Activated CD8-positive, alpha-beta T cell treated with anti-CD3 and anti-CD28 coated beads for 36 hours (primary cell): ENCODE measurements at places on chromosomes 6 and 20. TPM values are rescaled to one million over a fixed set of nuclear protein-coding genes. Genes with fewer than 3 reads are reported as not detected.
A peak's percentile ranks its signal among the peaks of the same experiment; 100 is the strongest.

- DNase-seq: no peak
Measured at GRCh38 chr20:58546756-58547622, 31.8 kb upstream of the APCDD1L start.

DNA sequence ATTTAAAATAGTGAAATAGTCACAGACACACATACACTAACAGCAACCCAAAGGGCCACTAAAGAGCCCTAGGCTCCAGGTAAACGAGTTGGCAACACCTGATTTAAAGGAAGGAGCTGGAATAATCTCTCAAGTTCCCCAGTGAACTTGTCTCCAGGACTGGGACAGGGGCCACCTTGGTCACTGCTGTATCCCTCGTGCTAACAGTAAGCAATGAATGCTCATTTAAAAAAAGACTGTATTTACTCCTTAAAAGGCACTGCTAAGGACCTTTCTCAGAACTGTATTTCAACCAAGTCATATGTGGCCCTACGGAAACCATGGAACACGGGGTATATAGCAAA lies 1.3 kb downstream of the DIDO1 start:
- DNase-seq: no peak

GRCh38 chr20:5776077-5776476 lies 25.9 kb downstream of the SHLD1 start:
- no peak for DNase-seq

DNA sequence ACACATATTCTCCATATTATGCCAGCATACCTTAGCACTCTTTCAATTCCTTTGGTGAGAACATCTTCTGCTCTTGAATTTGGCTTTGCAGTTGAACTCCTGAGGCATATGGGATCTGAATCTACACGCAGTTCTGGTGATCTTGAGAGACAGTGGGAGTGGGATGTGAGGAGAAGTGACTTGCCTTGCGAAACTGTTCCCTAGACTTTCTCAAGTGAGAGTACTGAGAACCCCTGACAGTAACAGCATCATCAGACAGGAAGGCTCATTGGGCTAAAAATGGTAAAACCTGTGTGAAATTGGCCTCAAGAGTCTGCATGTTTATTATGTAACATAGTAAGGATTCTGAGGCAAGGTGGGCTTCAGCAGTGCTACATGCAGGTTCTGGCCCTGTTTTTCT lies 49.1 kb upstream of the CEP85L start:
- DNase-seq: no peak

DNA sequence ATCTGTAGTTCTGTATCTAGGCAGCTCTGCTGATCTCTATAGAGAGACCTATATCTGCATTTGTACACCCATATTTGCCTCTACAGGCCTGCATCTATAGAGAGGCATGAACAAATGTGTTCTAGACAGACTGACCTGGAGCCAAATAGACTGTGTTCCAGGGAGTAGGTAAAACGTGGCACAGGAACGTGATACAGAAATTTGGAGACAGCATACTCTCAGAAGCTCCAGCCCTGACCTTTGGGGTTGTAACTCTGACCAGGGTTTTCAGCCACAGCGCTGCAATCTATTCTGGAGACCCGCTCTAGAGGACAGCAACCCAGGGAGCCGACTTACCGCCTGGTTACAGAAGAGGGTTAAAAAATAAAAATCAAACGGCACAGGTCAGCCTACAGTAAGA lies 983 bp downstream of the RBBP9 start:
- DNase-seq: peak; percentile 12

DNA sequence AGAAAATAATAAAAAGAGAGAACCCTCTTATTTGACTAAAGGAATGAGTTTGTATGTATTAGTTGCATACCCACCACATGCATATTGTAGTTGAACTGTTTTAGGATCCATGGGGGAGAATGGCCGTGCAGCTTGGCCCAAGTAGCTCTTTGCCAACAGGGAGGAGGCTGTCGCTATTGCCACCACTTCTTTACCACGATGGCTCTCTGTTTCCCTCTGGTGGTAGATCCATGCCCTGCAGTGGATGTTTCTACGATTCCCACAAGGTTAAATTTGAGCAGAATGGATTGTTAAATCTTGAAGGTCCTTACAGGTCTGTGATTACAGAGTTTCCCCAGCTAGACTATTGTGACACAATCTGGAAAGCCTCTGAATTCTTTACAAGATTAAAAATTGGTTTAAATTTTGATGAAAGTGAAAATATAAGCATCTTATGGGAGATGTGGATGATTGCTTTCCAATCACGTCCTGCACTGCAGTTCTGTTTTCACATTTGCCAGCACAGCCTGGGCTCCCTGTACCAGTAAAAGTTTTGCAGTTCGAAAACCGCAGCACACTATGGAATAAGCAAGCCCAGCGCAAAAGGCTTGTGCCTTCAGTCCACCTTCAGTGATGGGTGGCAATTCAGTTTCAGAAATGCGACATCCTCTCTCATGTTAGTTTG lies 34.4 kb upstream of the FNDC1 start:
- peak; percentile 88 for DNase-seq

DNA sequence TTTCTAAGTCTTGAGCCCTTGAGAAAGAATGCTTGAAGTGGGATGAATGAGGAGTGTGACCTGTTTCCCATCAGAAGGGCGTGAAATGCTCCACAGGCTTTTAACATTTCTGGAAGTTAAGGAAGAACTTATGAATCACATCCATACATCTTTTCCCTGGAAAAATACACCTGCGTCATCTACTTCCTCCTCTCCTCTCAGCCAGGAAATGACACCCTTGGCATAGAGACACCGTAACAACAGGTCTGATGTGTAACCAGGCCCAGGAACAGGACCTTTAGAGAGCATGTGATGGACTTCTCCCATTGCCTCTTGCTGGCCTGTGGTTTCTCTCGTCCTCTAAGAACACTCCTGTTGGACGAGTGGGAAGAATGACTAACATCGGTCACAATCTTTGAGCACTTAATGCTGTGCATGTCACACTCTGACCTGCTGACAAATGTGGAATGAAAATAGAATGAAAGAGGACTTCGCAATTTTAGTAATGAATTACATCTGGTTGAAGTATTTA lies 28.5 kb upstream of the CITED2 start:
- no peak for DNase-seq

GRCh38 chr6:39493174-39493573 lies 170.7 kb upstream of the KCNK16 start:
- DNase-seq: no peak

DNA sequence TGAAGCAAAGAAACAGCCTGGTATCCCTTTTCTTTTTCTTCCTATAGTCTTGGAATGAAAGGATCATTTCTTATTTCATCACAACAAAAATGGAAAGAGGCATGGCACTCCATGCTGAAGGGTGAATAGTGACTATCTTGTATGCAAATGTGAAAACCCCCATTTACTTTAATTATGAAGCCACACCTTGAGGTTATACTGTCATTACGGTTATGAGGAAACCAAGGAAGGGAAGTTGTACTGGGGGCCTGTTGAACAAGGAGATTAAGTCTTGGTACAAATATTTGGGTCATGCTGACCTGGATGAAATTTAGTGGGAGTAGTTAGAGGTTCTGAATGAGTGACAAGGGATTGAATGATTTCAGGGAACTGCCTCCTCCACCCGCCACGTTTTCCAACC lies 8.7 kb upstream of the STXBP5 start:
- DNase-seq: no peak

GRCh38 chr6:2740581-2740980 lies 10.1 kb downstream of the MYLK4 start:
- no peak for DNase-seq

GRCh38 chr20:50636601-50637540 lies 54.5 kb downstream of the RIPOR3 start:
- no peak for DNase-seq

DNA sequence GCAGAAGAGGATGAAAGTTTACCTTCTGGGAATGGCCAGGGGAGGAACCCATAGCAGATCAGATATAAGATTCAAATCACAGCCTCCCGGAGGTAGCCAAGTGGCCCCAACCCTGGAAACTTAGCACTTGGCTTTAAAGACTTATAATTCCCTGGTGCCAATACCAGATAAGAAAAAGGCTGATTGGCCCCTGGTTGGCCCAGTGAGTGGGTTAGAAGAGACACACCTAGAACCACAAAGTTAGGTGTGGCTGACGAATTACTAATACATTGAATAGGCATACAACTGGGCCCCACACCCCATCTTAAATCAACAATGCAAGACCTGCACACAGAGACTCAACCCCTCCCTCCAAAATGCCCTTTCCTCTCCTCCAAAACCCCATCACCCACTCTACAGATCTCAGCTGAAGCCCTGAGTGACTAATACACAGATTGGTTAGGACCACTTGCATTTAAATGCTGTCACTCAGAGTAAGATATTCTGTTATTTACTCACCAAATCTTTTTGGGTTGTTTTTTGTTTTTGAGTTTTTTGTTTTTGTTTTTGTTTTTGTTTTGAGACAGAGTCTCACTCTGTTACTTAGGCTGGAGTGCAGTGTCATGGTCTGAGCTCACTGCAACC lies 315.4 kb upstream of the JARID2 start:
- no peak for DNase-seq

The PARD6B gene
- total RNA-seq: 4.7 TPM

DNA sequence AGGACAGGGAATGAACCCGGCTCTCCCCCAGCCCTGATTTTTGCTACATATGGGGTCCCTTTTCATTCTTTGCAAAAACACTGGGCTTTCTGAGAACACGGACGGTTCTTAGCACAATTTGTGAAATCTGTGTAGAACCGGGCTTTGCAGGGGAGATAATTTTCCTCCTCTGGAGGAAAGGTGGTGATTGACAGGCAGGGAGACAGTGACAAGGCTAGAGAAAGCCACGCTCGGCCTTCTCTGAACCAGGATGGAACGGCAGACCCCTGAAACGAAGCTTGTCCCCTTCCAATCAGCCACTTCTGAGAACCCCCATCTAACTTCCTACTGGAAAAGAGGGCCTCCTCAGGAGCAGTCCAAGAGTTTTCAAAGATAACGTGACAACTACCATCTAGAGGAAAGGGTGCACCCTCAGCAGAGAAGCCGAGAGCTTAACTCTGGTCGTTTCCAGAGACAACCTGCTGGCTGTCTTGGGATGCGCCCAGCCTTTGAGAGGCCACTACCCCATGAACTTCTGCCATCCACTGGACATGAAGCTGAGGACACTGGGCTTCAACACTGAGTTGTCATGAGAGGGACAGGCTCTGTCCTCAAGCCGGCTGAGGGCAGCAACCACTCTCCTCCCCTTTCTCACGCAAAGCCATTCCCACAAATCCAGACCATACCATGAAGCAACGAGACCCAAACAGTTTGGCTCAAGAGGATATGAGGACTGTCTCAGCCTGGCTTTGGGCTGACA lies 28.8 kb upstream of the ZBP1 start:
- no peak for DNase-seq

The RPN2 gene
- 107 TPM for total RNA-seq

DNA sequence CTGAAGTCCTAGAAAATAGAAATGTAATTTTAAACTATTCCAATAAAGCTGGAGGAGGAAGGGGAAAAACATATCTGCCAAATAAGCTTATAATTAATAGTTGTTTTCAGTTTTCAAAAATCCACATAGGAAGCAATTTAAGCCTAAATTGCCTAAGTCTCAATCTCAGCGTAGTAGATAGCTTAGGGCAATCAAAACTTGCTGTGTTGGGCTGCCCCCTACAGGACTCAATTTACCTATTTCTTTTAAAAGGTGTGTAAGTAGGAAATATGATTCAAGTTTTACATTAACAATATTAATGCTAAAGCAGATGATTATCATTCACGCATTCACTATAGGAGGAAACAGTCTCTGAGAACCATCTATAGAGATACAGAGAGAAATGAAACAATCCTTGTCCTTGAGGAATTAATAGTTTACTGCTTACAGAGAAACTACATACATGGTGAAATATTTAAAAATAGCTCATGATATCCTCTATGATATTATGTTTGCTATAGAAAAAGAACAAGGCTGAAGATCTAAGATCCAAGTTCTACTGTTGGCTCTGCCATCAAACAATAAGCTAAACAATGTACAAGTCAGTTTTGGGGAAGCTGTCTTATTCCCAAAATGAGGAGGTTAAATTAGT lies 102.1 kb downstream of the ATG5 start:
- DNase-seq: peak; percentile 92

The OPRM1 gene
- total RNA-seq: not detected

GRCh38 chr6:143376375-143376774 lies 74.1 kb downstream of the ADAT2 start:
- no peak for DNase-seq

DNA sequence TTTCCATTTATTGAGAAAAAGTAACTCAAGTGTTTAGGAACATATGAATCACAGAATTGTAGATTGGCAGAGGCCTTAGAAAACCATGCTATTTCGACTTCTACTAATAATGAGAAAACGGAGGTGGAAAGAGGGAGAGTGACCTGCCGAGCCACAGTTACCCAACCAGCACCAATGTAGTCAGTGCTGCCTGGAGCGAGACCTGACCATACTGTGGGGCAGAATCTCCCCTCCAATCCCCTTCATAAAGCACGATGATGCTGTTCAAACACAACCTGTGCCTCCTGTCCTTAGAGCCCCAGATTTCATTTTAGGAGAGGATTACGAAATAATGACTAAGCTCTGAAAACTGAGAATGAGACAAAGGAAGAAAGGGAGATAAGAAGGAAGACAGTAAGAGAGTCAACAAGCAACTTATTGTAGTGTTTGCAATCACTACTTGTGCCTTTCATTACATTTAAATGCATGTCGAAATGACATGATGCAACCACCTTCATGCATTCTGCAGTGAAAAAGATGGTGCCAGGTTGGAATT lies 70.6 kb downstream of the ATXN1 start:
- DNase-seq: peak; percentile 77

DNA sequence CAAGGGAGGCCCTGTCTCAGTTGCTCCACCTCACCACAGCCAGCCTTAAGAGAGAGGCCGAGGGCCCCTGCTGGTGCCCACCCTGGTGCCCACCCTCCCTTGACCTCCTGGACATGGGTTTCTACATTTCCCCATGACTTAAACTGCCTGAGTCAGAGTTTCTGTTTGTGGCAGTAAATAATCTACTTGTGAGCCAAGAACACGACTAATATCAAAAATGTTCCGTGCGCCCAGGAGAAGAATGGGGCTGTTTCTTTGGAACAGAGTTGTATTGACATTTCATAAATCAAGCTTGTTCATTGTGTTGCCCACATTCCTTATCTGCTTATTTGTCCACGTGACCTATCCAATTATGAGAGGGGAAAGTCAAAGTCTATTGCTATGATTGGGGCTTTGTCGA lies 143.5 kb downstream of the ANKRD60 start:
- DNase-seq: no peak

DNA sequence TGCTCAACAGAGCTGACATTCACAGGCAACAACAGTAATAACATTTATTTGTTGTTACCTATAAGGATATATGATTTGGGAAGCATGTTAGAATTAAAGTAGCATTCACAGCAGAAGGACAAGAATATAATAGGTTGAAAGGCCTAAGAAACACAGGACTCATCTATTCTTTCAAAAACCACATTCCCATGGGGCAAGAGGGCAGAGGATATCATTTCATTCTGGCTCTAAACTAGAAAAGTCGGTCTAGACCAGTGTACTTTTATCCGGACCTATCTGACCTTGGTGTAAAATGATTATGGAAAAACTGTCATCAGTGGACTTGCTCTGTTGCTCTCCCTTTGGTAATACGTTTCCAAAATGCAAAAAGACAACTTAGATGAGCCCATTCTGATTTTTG lies 914.7 kb upstream of the CITED2 start:
- no peak for DNase-seq

The CFAP206 gene
- not detected for total RNA-seq

The MAVS gene
- 17.5 TPM for total RNA-seq

- no peak for DNase-seq
Measured at GRCh38 chr6:105755885-105756284, 330.3 kb upstream of the PRDM1 start.

The PRRT1 gene
- total RNA-seq: 1.1 TPM

The DDAH2 gene
- total RNA-seq: 6.9 TPM
